Activated CD8-positive, alpha-beta T cell treated with anti-CD3 and anti-CD28 coated beads, Interleukin-2, amount 10 ng/mL, durations not matched to agents 7 days and 5 days (primary cell): ENCODE measurements at places on chromosomes 3 and 15. TPM values are rescaled to one million over a fixed set of nuclear protein-coding genes. Genes with fewer than 3 reads are reported as not detected.

The DPPA2 gene
- total RNA-seq = not detected

The ECE2 gene
- total RNA-seq = not detected

The HYKK gene
- 1.5 TPM for total RNA-seq

The DNAH12 gene
- 0.05 TPM for total RNA-seq

GRCh38 chr3:108088697-108089096 lies 2.1 kb downstream of the CD47 start:
- no peaks in the 10 kb centered on the region for H3K27me3 ChIP-seq
- H3K4me3 ChIP-seq = no peak overlapping the region
- H3K4me1 ChIP-seq = peaks cover 24% of the 10 kb centered on the region
- peaks cover 22% of the 10 kb centered on the region for H3K36me3 ChIP-seq

- no peaks in the 10 kb centered on the region for H3K27me3 ChIP-seq
- H3K4me1 ChIP-seq = no peaks in the 10 kb centered on the region
- H3K4me3 ChIP-seq = no peak overlapping the region
- no peaks in the 10 kb centered on the region for H3K36me3 ChIP-seq
These were observed 150.6 kb downstream of the KCNMB2 start for GRCh38 chr3:178686826-178687225.

- no peak for DNase-seq
- no peaks in the 10 kb centered on the region for H3K27me3 ChIP-seq
- peaks cover 12% of the 10 kb centered on the region for H3K4me1 ChIP-seq
- no peak overlapping the region for H3K4me3 ChIP-seq
These were observed 112.3 kb downstream of the GALK2 start for GRCh38 chr15:49282366-49282765.

DNA sequence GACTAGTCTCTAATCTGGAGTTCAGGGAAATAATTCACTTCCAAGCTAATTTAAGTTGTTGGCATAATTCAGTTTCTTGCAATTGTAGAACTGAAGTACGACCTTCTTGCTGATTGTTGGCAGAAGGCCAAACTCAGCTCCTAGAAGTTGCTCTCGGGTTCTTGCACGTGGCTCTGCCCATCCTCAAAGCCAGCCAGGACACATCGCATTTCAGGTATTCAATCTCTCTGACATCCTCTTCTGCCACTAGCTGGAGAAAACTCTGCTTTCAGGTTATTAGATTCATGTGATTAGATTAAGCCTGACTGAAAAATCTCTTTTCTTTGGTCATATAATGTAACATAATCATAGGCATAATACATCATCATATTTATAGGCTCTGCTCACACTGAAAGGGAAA lies 362.0 kb downstream of the ZPLD1 start:
- H3K27me3 ChIP-seq = no peaks in the 10 kb centered on the region
- H3K27ac ChIP-seq = no peak overlapping the region
- no peak overlapping the region for H3K4me3 ChIP-seq
- no peaks in the 10 kb centered on the region for H3K4me1 ChIP-seq

GRCh38 chr15:31799319-31799714 lies 231.0 kb upstream of the CHRNA7 start:
- H3K27ac ChIP-seq = no peak overlapping the region
- DNase-seq = no peak
- H3K27me3 ChIP-seq = no peaks in the 10 kb centered on the region
- H3K4me3 ChIP-seq = no peak overlapping the region
- H3K4me1 ChIP-seq = no peaks in the 10 kb centered on the region

DNA sequence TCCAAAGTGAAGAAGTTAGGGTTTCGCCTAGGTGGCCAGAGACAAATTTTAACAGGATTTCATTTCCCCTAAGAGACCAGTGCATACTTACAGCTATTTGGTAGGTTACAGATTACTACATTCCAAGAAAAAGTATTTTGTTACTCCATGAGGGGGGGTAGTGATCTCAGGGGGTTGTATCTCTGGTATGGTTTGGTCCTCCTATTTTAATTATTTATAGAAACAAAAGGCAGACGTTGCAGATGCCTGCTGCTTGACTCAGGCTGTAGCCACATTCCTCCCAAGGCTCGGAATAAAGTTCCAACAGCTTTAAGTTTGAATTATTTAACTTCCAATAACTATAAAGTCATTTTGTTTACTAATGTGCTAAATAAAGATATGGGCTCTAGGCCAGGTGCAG lies 1.3 kb upstream of the TRIM59 start:
- peak overlapping the region; percentile 98 for H3K27ac ChIP-seq
- no peaks in the 10 kb centered on the region for H3K27me3 ChIP-seq
- no peak for DNase-seq
- peaks cover 33% of the 10 kb centered on the region for H3K36me3 ChIP-seq

- H3K4me3 ChIP-seq = no peak overlapping the region
- no peak overlapping the region for H3K27ac ChIP-seq
- no peaks in the 10 kb centered on the region for H3K27me3 ChIP-seq
- H3K4me1 ChIP-seq = no peaks in the 10 kb centered on the region
These were observed 9.7 kb downstream of the ITIH4 start for GRCh38 chr3:52820736-52821135.
